ENCODE measurements at places on chromosomes 2 and 18.

DNA sequence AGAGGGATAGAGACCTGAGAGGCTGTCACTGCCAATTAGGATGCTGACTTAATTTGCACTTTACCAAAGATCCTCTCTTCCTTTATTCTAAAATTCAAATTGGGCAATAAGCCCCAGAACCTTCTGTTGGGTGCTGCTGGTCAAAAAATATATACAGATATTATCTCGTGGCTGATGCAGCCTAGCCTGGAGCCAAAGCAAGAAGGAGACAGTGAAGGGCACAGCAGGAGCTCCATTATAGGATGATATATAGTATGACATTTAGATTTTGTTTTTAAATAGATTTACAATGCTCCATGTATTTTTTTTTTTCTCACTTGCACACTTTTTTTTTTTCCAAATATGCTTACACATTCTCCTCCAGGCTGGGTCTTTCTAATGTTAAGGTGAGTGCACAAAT is 579.3 kb downstream of the PIK3C3 start:
- no peak for DNase-seq

GRCh38 chr2:108921096-108922030 is 67.7 kb downstream of the EDAR start:
- no peak for DNase-seq

DNA sequence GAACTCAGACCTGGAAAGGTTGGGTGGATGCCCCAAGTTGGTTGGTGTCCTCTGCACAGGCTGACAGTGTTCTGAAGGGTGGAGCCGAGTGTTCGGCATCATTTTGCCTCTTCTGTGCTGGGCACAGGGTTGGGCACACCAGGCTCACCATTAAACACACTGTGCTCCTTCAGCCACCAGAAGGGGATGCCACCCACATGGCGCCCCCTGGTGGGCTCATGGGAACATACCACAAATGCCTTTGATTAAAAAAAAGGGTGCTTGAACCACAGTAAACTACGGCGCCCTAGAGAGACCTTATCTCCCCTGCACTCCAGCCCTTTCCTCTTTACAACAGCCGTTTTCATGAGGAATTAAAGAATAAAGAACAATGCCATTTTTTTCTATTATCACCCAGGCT is 89.4 kb downstream of the CELF4 start:
- DNase-seq: no peak

DNA sequence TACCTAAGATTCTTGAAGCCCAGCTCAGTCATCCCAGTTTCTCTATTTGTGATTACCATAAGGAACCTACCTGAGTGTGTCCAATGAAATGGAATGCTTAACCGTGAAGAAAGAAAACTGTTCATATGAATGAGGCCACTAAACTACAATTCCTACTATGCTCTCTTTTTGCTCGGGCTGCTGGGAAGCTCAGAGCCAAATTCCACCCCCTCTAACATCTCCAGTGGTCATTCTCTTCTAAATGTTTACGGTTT is 8.3 kb downstream of the MYCN start:
- no peak for DNase-seq

DNA sequence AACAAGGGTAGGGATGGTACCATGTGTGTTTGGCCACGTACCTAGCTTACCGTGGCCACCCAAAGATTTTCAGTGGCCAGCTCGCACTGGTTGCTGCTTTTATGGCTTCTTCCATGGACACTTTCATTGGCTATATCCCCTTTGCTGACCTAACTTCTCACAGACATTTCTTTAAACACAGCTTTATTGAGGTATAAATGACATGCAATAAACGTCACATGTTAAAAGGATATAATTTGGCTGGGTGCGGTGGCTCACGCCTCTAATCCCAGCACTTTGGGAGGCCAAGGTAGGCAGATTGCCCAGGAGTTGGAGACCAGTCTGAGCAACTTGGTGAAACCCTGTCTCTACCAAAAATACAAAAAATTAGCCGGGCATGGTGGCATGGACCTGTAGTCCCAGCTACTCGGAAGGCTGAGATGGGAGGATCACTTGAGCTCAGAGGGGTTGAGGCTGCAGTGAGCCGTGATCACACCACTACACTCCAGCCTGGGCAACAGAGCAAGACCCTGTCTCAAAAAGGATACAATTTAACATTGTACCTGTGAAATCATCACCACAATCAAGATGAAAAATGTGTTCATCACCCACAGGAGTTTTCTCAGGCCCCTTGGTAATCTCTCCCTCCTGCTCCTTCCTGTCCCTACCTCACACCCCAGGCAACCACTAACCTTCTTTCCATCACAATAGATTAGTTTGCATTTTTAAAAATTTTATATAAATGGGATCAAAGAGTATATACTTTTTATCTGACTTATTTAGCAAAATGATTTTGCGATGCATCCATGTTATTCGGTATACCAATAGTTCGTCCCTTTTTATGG is 127.8 kb upstream of the PPP1CB start:
- DNase-seq: no peak

GRCh38 chr2:240891492-240892340 is 4.2 kb downstream of the MAB21L4 start:
- no peak for DNase-seq

- no peak for DNase-seq
Measured at GRCh38 chr2:139260052-139260430, 479.9 kb upstream of the NXPH2 start.

- DNase-seq: no peak
Measured at GRCh38 chr2:8701681-8702379, 20.0 kb downstream of the ID2 start.

- no peak for DNase-seq
Measured at GRCh38 chr2:46983065-46983801, 67.6 kb upstream of the MCFD2 start.
